ENCODE measurements at places on chromosomes 6 and 20.

DNA sequence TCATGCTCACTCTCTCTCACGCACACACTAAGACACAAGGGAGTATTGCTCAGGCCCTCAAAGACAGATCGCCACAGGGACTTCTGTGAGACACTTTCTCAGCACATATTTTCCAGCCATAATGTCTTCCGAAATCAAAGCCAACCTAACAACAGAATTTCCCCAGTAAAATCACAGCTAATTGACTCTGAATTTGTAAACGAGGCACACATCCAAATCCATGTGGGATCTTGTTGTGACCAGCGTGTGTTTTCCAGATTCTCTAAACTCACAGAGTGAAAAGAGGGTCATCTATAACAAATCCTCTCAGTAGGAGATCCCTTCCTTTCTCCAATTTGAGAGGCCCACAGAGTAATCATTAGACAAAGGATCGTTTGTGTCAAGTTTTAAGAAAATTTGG lies 280.4 kb downstream of the PACRG start:
- no peak for DNase-seq

DNA sequence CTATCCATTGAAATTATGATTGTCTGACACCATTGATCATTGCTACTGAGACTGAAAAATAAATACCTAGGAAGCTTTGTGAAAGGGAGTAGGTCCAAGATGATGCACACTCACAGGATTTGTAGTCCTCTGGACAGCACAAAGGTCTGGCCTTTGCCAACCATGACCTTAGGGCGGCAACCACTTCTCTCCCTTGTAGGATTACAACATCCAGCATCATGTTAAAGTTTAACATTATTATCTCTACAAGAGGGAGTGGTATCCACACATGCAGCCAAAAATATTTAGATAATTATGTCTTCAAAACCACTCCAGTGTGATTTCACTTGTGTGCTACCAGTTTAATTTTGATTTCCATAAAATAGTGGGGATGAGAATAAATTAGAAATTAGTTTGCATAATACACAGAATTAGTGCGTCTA lies 51.1 kb upstream of the NHSL1 start:
- peak; percentile 71 for DNase-seq

DNA sequence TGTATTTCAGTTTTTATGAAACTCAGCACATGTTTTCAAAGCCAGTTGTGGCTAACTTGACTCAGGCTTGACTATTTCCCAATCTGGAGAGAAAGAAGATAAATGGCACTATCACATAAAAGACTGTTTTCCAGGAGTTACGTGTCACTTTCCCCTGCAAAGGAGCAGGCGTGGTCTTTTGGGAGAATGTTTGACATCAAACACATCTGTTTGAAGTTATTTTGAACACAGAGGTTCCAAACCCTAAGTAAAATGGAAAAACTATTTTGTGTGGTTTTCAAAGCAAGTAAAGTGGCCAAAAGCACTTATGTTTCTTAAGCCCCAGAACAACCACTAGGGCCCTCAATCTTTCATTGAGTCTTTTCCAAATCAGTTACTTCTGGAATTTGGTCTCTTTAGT lies 89.7 kb downstream of the FOXF2 start:
- DNase-seq: no peak

DNA sequence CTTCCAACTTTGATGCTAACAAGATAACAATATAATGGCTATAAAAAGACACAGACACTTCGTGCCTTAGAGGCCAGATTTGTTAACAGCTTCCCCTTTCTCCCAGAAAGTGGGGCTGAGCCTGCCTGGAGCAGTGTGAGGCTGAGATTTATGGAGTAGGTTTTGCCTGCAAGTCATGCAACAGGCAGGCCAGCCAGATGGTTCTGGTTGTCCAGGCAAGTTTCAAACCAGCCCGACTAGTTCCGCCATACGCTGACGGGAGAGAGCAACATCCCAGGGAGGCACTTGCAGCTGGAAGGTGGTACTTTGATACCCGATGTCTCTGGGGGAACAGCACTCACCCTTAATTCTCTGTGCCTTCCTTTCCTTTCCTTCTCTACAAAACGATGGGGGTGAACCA lies 81.3 kb upstream of the NAA20 start:
- DNase-seq: peak; percentile 66

GRCh38 chr6:3739311-3739897 lies 12.1 kb downstream of the PXDC1 start:
- DNase-seq: no peak

DNA sequence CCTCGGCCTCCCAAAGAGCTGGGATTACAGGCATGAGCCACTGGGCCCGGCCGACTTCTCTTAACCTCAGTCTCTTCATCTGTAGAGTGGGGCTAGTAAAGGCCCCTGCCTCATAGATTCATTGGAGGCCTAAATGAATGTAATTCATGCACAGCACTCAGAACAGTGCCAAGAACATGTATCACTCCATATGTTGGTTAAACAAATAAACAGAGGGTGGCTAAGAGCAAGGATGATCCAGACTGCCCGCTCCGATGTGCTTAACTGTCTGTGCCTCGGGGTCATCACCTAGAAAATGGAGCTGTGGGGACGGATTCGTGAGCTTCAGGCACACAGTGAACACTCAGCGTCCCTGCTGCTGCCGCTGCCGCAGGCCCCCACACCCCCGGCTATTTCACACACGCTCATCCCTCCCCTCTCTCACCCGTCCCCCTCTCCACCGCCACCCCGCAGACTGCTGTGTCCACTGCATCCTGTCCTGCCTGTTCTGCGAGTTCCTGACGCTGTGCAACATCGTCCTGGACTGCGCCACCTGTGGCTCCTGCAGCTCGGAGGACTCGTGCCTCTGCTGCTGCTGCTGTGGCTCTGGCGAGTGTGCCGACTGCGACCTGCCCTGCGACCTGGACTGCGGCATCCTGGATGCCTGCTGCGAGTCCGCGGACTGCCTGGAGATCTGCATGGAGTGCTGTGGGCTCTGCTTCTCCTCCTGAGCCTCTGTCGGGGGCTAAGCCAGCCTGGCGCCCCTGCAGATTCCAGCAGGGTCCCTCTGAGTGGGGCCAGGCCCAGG lies 14.8 kb downstream of the MDFI start:
- DNase-seq: no peak

GRCh38 chr20:59939052-59939878 lies 840 bp downstream of the PPP1R3D start:
- DNase-seq: peak; percentile 47

DNA sequence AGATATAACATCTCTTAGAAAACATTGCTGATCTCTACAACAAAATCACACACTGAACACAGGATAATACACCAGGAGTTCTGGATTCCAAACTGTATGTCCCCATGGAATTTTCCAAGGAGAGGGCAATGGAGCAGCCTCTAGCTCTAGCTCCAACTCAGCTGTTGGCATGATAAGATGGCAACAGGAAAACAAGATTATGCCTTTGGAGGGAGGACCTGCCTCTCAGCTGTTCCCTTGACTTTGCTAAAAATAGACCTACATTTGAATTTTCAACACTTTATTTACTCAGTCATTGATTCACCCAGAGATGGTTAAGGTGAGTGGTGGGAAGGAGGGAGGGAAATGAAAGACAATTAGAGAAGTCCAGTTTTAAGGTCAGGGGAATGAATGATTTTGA lies 246.7 kb downstream of the ALDH8A1 start:
- no peak for DNase-seq

Measured in left colon (tissue), 2 donors.